ENCODE measurements at places on chromosomes 4 and X.

- DNase-seq = no peak
Measured at GRCh38 chr4:173345648-173346047, 11.5 kb upstream of the HMGB2 start.

GRCh38 chr4:6495296-6495590, 22.8 kb upstream of the PPP2R2C start:
- no peak for DNase-seq

DNA sequence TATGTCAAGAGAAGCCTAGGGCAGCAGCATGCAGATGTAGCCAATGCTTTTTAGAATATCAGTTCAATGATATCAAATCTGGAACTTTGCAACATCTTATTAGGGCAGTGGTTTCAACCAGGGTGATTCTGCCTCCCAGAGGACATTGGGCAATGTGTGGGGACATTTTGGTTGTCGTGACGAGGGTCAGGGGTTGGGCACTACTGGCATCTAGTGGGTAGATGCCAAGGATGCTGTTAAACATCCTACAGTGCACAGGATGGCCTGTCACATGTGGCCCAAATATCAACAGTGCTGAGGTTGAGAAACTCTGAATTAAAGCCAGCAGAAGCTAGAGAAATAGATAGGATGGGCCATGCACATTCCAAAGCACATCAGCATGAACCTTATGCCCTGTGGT, 152.3 kb downstream of the AMELX start:
- DNase-seq = no peak

DNA sequence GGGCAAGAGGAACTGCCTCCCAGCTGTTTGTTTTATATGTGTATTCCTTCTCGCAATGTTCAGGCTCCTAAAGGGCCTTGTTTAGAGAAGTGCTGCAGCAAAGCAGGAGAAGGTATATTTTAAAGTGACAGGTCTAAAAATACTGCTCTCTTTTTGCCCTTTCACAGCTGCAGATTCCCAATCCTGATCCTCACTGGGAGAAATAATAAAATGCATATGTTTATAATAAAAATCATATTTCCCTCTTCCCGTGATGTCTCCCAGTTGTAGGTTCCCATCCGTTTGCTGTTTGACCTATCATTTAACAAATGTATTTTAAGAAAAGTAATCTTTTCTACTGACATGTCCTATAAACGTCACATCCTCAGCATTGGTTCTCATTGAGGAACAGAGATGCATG, 62.7 kb upstream of the GPC4 start:
- no peak for DNase-seq

- DNase-seq = no peak
Measured at GRCh38 chr4:38279077-38279476, 318.9 kb downstream of the PTTG2 start.

- no peak for DNase-seq
Measured at GRCh38 chrX:130165181-130165702, 399 bp downstream of the AIFM1 start.

DNA sequence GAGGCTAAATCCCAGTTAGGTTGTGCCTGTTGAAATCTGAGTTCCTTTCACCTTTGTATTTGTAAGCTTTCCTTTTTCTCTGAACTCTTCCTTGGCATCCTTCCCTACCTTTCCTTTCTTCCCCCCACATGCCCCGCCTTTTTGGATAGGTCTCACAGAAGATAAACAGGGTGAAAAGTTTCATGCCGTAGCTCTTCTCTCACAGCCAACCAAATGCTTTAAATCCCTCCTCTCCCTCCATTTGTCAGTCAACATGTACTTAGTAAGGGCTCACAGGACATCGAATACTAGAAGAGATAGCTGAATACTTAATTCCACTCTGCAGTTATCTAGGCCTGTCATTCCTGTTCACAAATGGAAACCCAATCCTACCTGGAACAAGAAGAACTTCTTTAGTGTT, 107.1 kb upstream of the BMPR1B start:
- no peak for DNase-seq

DNA sequence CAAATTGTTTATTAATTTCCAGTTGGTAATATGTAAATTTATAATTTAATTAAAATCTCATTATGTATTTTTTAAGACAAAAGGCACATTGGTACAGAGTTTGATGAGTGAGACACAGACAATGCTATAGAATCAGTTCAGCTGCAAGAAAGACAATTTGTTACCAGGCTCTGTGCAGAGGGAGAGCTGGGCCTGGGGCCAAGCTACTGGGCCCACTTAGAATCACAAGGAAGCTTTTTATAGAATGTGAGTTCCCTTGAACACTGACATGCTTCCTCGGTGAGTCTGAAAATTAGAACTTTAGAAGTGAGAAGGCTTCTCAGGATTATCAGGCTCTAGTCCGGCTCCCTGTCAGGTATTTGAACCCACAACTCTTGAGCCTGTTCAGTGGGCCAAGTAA, 129.0 kb downstream of the AFF2 start:
- no peak for DNase-seq

GRCh38 chr4:142350871-142351270, 495.2 kb downstream of the INPP4B start:
- DNase-seq = no peak

- no peak for DNase-seq
Measured at GRCh38 chr4:122003335-122003734, 51.5 kb upstream of the TRPC3 start.

GRCh38 chrX:96563646-96564045, 121.0 kb upstream of the DIAPH2 start:
- DNase-seq = no peak

GRCh38 chr4:26692014-26692726, 108.3 kb downstream of the TBC1D19 start:
- DNase-seq = no peak

DNA sequence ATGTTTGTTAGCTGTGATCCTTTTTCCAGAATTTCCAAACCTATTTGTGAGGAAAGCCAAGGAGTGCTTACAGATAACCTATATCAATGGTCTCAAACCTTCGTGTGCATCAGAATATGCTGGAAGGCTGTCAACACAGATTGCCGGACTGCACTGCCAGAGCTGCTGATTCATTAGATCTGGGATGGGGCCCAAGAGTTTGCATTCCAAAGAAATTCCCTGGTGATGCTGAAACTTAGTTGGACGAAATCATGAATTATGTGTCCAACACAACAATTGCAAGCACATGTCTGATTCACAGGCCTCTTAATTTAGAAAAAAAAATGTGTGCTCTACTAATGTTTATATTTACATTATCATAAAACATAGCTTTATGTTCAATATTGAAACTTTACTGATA, 544.0 kb upstream of the AMOT start:
- DNase-seq = no peak

DNA sequence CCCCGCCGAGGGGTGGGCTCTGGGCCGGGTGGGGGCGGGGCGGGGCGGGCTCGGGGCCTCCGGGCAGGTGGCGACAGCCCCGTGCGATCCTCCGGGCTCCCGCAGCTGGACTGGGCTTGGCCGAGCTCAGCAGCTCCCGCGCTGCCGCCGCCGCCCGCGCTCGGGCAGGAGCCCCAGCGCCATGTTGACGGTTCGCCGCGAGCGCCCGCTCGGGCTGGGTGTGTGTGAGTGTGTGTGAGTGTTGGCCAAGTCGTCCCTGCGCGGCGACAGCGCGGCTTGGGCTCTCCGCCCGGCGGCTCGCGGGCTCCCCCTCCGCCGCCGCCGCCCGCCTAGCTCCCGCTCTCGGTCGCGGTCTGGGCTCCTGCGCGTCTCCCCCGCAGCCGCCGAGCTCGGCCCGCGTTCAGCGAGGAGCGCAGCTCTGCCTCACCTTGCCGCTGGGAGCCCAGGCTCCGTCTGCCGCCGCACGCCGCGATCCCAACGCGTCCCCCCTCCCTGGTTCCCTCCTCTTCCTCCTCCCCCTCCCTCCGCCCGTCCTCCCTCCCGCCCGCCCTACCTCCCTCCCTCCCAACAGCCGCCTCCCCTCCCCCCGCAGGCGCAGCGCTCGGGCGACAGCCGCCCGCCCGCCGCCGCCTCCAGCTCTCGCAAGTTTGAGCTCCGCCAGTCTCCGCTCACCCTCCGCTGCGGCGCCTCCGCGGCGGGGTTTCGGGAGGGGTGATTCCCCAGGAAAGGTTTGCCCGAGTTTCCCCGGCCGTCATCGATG, at the start of gene BCOR:
Gene BCOR (minus strand): TSS at position 455 of the 760 bp plus-strand sequence. CDS start 20,029 bp downstream, outside the sequence.
- peak; percentile 58 for DNase-seq

DNA sequence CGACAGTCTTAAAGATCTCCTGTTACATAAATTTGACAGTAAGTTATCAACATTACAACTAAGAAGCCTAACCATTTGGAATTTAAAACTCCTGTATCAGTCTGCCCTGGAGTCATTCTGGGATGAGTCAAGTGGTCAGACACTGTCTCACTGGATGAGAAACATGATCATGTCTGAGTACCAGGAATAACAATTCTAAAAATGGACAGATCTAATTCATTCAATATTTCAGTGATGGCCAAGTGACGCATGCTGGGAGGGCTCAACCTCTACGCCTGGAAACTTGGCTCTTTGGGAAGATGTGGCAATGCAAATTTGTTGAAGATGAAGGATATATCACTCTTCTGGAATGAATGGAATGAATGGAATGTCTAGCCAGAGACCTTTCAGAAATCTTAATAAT, 1427.2 kb downstream of the STIM2 start:
- DNase-seq = no peak

- DNase-seq = no peak
Measured at GRCh38 chr4:31715302-31715701, 995.1 kb downstream of the PCDH7 start.

DNA sequence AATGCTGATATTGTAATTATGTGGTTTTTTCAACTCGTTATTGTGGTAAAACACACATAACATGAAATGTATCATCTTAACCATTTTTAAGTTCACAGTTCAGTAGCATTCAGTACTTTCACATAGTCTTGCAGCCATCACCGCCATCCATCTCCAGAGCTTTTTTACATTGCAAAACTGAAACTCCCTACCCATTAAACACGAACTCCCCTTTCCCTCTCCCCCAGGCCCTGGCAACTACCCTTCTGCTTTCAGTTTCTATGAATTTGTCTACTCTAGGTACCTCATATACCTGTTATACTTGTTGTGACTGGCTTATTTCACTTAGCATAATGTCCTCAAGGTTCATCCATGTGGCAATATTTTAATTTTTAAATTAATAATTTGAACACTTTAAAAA, 380.6 kb downstream of the MAPK10 start:
- DNase-seq = no peak

DNA sequence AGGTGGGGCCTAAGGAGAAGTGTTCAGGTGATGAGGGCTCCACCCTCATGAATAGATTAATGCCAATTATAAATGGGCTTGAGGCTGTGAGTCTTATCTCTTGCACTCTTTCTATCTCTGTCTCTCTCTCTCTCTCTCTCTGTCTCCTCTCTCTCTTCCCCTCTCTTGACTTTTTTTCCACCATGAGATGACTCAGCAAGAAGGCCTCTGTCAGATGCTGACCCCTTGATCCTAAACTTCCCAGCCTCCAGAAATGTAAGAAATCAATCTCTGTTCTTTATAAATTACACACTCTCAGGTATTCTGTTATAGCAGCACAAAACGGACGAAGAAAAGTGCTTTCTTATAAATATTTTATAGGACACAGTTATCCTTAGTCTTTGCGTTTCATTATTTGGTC, 184.9 kb upstream of the PCDH7 start:
- no peak for DNase-seq

- no peak for DNase-seq
Measured at GRCh38 chrX:130261296-130261893, 7.3 kb downstream of the ZNF280C start.

GRCh38 chrX:103716962-103717361, 6.3 kb downstream of the TMEM31 start:
- DNase-seq = no peak

DNA sequence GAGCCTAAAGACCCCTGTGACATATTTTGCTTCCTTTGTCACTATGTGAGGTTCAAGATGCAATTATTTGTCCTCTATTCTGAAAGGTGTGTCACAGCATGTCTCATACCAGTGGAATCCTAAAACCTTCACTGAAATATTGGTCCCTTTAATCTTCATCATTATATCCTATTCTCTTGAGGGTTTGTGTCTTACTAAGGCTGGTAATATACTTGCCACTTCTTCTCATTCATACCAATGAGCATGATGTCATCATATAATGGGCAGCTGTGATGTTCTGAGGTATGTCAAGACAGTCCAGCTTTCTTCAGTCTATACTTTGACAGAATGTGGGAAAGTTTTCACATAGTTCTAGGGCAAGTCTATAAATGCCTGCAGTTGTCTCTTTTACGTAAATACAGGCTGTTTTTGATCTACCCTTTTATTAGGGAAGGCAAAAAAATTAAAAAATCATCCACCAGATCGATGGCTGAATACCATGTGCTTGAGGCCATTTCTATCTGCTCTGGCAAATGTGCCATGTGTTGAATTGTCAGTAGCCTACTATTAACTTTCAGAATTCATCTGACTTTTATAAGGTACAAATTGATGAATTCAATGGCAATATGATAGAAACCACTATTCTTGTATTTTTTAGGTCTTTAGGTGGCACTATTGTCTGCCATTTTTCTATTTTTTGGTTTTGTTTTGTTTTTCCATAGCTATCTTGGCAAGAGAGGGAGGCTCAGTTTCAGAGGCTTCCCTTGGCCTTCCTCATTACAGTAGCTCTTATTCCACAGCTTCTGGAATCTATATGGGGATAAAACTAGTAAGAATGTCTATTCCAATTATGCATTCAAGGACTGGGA, 209.0 kb downstream of the PPARGC1A start:
- no peak for DNase-seq

DNA sequence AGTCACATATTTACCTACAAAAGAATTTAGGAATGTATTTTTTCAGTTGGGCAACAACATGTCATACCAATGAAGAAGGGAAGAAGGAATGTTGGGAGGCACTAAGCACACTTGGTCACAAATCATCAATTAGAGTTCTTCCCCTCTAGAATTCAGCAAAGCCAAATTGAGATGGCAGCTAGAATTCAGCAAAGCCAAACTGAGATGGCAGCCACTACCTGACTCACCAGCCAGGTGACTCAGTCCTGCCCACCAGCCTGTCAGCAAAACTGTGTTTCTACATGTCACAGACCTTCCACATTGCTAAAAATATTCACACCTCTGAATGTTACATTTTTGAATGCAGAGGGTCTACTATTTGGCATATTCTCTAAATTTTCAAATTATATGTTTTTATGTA, 63.2 kb upstream of the NOCT start:
- peak; percentile 4 for DNase-seq

- peak; percentile 20 for DNase-seq
Measured at GRCh38 chr4:82372517-82373485, 990 bp downstream of the HNRNPD start.

- DNase-seq = no peak
Measured at GRCh38 chr4:56668267-56668666, 12.8 kb downstream of the HOPX start.

GRCh38 chr4:21203416-21203815, 503.2 kb downstream of the PACRGL start:
- no peak for DNase-seq

- no peak for DNase-seq
Measured at GRCh38 chr4:178351185-178351584, 908.9 kb upstream of the AGA start.

GRCh38 chr4:36320117-36320896, 38.9 kb downstream of the DTHD1 start:
- no peak for DNase-seq
